ENCODE measurements at places on chromosomes 6 and 20. TPM values are rescaled to one million over a fixed set of nuclear protein-coding genes. Genes with fewer than 3 reads are reported as not detected.

- no peak for DNase-seq
Observed at GRCh38 chr6:130730600-130730999, 96.6 kb upstream of the SMLR1 start.

GRCh38 chr6:96491926-96492325, 29.7 kb upstream of the UFL1 start:
- DNase-seq, result no peak

GRCh38 chr6:107657755-107658461, 166.2 kb downstream of the SCML4 start:
- peak; percentile 79 for DNase-seq

Gene OXT
- not detected for total RNA-seq

GRCh38 chr6:14832427-14832826, 413.4 kb upstream of the JARID2 start:
- no peak for DNase-seq

Gene RGS17
- 6.7 TPM for total RNA-seq

DNA sequence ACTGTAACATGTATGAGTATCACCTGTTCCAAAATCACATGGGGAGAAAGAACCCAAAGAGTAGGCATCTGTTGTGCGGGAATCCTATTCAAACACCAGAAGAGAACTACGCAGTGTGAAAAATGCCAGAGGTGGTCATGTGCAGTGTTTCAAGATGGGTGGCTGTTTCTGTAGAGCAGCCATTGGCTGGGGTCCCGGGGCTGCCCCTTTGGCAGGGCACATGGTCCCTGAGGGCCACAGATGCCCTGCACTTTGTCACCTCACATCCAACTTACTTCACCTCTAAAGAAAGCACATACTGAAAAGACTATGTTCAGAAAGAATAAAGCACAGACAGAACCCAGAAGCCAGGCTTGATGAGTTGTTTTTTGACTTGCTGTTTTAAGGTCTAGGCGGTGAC, 12.3 kb downstream of the MTCH1 start:
- no peak for DNase-seq

Gene GPR6
- not detected for total RNA-seq

Gene ARMH2
- not detected for total RNA-seq

Gene PARD6B
- 0.19 TPM for total RNA-seq

DNA sequence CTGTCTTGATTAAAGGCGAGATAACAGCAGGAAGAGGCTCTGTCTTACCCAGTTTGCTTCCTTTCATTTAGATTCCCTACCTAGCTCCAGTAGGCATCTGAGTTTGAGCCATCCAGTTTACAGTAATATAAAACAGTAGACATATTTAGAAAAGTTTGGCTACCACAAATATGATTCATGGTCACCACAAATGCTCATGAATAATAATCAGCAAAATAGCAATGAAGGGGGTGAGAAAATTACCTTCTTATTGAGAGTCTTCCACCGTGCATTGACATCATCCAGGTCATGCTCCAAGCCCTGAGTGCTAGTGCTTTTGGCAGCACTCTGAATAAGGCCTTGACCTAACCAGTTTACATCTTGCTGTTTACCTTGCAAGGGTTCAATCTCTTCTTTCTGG, 106.2 kb downstream of the DST start:
- no peak for DNase-seq

DNA sequence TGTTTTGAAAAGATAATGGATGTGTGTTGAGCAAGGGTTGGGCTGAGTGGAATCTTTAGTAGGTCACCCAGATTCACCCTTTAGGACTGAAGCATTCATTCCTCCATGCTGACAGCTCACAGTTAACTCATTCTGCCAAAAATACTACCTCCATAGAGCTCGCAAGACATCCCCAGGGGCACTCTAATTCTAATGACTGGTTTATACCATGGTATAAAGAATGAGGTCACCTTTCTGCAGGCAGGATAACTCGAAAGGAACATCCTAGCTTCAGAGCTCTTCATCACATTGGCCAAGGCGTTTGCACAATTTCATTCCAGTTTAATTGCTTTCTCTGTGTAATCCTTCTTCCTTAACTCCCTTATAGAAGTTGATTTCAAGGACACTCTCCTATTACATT, 1257.2 kb upstream of the EYS start:
- DNase-seq, result no peak

Gene EPPIN
- not detected for total RNA-seq

Gene CST8
- total RNA-seq, result not detected

DNA sequence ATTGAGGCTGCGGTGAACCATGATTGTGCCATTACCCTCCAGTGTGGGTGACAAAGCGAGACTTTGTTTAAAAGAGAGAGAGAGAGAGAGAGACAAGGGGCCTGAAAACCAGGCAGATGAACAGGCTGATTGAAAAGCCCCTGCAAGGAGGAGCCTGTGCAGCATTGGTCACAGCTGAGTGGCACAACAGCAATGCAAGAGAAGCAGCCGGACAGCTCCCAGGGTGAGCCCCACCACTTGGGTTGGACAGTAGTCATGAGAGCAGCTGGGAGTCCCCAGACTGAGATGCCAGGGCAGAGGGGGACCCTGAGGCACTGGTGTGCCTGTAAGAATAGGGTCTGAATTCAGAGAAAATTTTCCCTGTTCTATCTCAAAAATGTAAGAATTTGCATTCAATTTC, 10.2 kb downstream of the DNPH1 start:
- no peak for DNase-seq

Gene SMOC2
- not detected for total RNA-seq

DNA sequence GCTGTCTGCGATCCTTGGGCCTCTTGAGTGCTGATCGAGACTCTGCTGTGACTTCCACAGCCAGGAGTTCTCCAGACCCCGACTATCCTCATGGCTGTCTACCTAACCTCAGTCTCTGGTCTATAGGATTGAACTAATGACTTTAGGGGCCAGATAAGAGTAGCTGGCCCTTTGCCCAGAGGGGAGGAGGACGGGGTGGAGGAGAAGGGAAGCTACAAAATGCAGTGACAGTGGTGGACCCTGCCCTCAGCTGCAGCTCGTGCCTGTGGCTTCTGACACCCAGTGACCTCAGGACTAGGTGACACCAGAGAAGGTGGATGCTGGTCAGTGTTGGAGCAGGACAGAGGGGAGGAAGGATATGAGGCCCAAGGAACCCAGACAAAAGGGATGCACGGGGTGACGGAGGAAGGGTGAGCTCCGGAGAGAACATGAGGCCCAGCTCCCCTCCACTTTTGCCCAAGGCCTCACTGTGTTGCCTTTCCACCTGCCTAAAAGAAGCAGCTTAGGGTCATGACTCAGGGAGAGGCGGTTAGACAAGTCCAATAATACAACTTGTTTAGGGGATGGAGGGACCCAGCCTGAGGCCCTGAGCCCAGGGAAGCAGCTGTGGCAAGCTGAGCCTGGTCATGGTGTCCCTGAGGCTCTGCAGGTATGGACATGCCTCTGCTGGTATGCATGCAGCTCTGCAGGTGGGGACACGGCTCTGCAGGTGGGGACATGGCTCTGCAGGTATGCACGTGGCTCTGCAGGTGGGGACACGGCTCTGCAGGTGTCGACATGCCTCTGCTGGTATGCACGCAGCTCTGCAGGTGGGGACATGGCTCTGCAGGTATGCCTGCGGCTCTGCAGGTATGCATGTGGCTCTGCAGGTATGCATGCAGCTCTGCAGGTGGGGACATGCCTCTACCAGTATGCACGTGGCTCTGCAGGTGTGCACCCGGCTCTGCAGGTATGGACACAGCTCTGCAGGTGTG, 67.7 kb downstream of the SYNJ2 start:
- no peak for DNase-seq

Gene SNRNP48
- total RNA-seq, result 25.4 TPM

DNA sequence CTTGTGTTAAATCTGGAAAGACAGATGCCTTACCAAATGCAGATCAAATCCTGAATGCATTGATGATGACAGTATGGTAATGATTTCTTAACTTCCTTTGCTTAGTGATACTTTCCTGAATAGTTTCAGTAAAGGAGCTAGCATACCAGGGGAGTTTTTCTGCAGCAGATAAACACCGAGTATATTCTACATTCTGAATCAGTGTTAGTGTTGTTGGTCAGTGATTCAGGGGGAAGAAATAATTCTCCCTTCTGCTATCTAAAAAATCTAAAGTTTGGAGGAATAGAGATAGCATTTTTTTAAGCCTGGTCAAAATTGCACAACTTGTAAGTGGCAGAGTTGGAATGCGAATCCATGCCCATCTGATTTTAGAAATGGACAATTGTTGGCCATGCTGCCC, 512.2 kb upstream of the MARCKS start:
- DNase-seq, result no peak

DNA sequence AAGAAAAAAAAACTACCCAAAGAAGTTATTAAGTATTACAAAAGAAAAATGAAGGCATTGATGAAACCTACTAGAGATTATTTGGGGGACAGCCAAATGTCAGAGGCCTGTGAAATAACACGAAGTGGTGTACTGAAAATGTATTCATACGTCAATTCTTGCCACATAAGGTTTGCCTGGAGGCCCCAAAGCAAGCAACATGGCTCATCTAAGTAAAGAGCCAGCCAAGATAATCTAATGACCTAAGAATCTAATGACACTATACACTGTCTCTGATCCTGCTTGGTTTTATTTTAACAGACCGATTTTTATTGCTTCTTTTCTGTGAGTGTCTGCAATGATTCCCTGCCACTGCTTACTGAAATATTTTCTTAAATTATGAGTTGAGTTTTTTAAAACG, 34.7 kb downstream of the FILIP1 start:
- no peak for DNase-seq

DNA sequence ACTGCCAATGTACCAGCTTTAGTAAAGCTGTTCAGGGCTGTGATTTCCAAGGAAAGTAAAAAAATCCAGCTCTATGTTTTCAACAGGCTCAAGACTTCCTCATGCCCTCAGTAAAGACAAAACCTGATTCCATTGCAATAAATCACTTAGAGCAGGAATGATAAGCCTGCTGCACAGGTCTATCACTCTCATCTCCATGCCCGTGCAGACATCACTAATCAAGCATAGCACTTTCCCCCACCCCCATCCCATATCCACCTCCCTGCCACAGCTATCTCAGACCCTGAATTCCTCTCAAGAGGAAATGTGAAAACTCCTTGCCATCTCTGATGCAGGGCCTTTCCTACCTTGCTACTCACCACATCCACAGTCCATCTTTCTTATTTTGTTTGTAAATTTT, 554.9 kb downstream of the MAFB start:
- no peak for DNase-seq

DNA sequence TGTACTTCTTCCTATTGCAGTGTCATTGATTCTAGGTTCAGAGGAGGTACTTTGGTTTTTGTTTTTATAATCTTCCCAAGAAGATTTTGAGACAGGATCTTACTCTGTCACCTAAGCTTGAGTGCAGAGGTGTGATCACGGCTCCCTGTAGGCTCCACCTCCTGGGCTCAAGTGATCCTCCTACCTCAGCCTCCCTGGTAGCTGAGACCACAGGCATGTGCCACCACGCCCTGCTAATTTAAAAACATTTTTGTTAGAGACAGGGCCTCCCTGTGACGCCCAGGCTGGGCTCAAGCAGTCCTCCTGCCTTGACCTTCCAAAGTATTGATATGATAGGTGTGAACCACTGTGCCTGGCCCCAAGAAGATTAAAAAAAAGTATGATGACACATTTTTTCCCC, 3.4 kb upstream of the SLC17A5 start:
- peak; percentile 24 for DNase-seq

DNA sequence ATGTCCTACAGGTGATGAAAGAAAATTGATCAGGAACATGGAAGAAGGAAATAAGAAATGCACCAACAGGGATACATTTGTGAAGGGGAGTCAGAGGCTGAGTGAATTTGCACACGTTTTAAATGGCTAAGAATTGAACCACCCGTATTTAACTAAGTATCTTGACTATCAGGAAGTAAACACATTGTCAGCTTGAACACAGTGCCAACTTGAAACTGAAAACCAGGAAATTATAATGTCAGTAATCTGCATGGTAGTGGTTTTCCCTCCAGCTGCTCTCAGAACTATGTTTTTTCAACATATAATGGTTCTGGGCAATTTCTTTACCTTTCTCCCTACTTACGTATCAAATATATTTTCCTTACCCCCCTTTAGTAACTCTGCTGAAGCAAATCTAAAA, 366.5 kb upstream of the POU3F2 start:
- no peak for DNase-seq

DNA sequence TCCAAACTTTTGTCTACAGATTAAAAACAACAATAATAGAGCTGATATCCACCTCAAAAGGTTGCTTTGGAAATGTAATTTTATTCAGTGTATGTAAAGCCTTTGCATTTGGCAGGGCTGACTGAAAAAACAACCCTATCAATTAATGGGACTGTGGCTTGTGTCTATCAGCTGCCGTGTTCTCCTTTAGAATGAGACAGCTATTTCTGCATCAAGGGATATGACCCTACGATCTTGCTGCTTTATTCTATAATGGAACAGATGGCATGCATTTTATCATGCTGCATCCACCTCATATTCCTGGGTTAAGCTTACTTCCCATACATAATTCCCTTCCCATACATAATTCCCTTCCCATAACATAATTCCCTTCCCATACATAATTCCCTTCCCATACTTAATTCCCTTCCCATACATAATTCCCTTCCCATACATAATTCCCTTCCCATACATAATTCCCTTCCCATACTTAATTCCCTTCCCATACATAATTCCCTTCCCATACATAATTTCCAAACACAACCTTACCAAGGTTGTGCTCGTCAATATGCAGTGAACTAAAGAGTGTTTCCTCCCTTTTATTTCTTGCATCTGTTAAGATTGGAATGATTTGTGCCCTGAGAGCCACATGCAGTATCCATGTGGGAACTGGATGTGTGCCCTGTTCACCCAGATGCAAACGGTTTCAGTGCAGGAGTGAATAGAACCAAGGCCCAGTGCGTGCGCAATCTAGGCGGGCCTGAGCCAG, 26.8 kb downstream of the SERPINB6 start:
- DNase-seq, result no peak

- no peak for DNase-seq
Observed at GRCh38 chr20:25083773-25084625, 2.1 kb upstream of the VSX1 start.

DNA sequence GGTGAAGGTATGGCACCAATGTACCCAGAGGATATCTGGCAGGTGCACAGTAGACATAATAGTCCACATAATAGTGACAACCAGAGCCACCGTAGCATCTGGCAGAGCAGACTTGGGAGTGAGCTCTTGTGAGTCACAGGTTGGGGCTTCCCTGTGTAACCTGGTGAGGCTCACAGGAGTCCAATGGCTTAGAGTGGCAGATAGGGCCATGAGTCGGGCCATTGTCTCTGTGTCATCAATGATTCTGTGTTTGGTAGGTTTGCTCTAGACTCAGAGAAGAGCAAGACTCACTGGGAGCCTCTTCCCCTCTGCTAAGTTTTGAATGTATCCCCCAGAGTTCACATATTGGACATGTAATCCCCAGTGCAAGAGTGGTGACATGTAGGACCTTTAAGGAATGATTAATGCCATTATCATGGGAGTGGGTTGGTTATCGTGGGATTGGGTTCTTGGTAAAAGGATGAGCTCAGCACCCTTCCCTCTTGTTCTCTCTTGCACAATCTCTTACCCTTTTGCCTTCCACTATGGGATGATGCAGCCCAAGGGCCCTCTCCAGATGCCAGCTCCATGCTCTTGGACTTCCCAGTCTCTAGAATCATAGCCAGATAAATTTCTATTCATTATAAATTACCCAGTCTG, 22.6 kb upstream of the SIRPA start:
- DNase-seq, result no peak

Gene SLC32A1
- total RNA-seq, result not detected

Gene PPIL6
- total RNA-seq, result 4.8 TPM

GRCh38 chr20:55135923-55136322, 660.5 kb downstream of the DOK5 start:
- no peak for DNase-seq
